Temporal lobe (tissue), 4 donors: ENCODE measurements at places on chromosomes 3 and 15. TPM values are rescaled to one million over a fixed set of nuclear protein-coding genes. Genes with fewer than 3 reads are reported as not detected.

The TIMP4 gene
- total RNA-seq: 3.4 TPM

The GP9 gene
- total RNA-seq: 0.25 TPM

The AGBL1 gene
- total RNA-seq: 0.98 TPM

The ST8SIA2 gene
- total RNA-seq: 77.4 TPM

The PIF1 gene
- total RNA-seq: 1.2 TPM

The ACTC1 gene
- total RNA-seq: 0.25 TPM
